ENCODE measurements at places on chromosomes 6 and 20.
A peak's percentile ranks its signal among the peaks of the same experiment; 100 is the strongest.

- DNase-seq, result no peak
These were observed 64.2 kb upstream of the BTN3A2 start for GRCh38 chr6:26300828-26301227.

DNA sequence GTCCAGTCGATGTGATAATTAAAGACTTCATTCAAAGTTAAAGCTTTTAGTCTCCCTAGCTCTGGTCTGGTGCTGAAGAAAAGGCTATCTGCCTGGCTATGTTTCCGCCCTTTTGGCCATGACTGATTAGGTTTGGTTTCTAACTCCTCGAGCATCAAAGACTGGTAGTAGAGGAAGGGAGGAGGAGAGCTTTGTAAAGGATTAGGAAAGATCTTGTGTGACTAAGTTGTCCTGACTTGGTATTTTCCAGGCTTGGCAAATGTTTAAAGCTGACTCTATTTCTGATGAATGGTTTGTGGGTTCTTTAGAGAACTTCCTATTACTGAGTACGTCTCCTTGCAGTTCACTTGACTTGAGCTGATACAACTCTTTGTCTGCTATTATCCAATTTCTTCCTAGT lies 312.9 kb downstream of the GJA1 start:
- no peak for DNase-seq

- no peak for DNase-seq
These were observed 229.8 kb upstream of the CEP162 start for GRCh38 chr6:84457276-84457675.

- DNase-seq, result no peak
These were observed 1.9 kb upstream of the EDN1 start for GRCh38 chr6:12288211-12288618.

GRCh38 chr6:21679761-21680265 lies 86.3 kb downstream of the SOX4 start:
- no peak for DNase-seq

- no peak for DNase-seq
These were observed 242.7 kb downstream of the SAMD5 start for GRCh38 chr6:147751232-147751631.

GRCh38 chr6:108952776-108953486 lies 104.7 kb downstream of the ARMC2 start:
- DNase-seq, result no peak

DNA sequence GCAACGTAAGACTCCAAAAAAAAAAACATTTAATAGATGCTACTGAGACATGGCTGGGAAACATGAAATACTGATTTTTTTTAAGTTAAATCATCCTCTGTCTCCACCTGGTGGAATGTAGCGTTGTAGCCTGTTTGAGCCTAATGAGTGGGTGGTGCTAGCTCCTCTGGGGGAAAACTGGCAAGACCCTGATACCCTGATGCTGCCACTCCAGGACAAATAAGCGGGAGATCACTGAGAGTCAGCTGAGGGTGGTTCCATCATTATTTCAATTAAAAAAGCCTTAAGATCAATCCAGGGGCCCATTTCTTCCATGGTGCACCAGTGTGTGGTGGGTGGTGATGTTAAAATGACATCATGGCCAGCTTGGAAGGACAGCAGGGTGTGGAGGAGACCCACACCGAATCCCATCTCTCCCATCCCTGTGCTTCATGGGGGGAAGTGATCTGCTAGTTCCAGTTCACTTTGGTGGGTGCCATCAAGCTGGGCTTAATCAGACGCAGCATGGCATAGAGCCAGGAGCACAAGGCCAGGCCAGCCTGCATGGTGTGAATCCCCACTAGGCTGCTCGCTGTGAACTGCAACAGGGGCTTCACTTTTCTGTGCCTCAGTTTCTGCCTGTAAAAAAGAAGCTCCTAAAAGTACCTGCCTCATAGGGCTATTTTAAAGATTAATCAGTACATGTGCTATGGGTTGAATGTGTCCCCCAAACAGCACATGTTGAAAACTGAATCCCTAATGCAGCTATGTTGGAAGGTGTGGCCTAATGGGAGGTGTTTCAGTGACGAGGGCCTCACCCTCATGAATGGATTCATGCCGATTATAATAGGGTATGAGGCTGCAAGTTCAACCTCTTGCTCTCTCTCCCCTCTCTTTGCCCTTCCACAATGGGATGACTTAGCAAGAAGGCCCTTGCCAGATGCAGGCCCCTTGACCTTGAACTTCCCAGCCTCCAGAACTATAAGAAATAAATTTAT lies 13.0 kb upstream of the MRPS10 start:
- no peak for DNase-seq

DNA sequence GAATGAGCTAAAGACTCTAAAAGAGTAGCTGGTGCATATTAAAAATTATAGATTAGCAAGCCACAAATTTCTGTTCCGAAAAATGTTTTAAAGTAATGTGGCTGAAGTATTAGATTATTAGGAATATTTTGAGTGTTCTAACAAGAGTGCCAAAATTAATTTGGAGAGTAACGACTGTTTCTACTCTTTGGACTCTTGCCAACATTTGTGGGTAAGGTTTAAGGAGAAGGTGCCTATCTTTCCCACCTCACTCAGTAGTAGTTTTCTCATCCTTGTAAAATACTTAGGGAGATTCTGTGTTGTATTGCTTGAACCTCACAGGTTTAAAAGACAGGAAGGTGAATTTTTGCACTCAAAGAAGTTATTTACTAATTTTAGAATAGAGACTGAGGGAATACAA lies 5.0 kb downstream of the HSF2 start:
- DNase-seq, result no peak

- DNase-seq, result peak; percentile 56
These were observed 96.3 kb downstream of the RFPL4B start for GRCh38 chr6:112443179-112444065.
